ENCODE measurements at places on chromosomes 1 and 21. TPM values are rescaled to one million over a fixed set of nuclear protein-coding genes. Genes with fewer than 3 reads are reported as not detected.

TACSTD2 gene
- polyA plus RNA-seq: 0.47 TPM

DNA sequence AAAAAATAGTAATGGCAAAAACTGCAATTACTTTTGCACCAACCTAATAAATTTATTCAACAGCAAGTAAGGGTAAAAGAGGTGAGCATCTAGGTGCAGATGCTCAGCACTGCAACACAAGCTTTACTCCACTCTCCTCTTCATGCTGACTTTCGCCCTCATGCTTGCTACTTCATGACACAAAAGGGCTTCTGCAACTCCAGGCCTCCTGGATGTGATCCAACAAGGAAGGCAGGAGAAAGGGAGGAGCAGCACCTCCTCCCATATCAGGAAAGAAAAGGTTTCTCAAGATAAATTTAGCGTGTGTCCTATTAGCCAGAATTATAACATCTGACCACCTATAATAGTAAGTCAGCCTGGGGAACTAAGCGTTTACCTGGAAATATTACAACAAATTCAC lies 11.6 kb downstream of the SYF2 start:
- DNase-seq: no peak
- H3K27me3 ChIP-seq: no peaks in the 10 kb centered on the region
- peaks cover 37% of the 10 kb centered on the region for H3K36me3 ChIP-seq
- no peaks in the 10 kb centered on the region for H3K4me1 ChIP-seq

RPF1 gene
- 25.1 TPM for polyA plus RNA-seq

GRCh38 chr1:21814981-21815582 lies 3.0 kb downstream of the LDLRAD2 start:
- DNase-seq: no peak
- no peak overlapping the region for H3K4me3 ChIP-seq
- no peaks in the 10 kb centered on the region for H3K36me3 ChIP-seq
- no peak overlapping the region for H3K27ac ChIP-seq

- H3K4me1 ChIP-seq: no peaks in the 10 kb centered on the region
- DNase-seq: no peak
- H3K27me3 ChIP-seq: no peaks in the 10 kb centered on the region
- no peak overlapping the region for H3K4me3 ChIP-seq
- peaks cover 38% of the 10 kb centered on the region for H3K36me3 ChIP-seq
Measured at GRCh38 chr1:39337067-39337466, 132.6 kb downstream of the MACF1 start.

- no peak overlapping the region for H3K4me3 ChIP-seq
- no peaks in the 10 kb centered on the region for H3K27me3 ChIP-seq
- peaks cover 28% of the 10 kb centered on the region for H3K4me1 ChIP-seq
- peak overlapping the region; percentile 70 for H3K27ac ChIP-seq
Measured at GRCh38 chr1:201511396-201511940, 4.5 kb upstream of the CSRP1 start.

GRCh38 chr1:241213139-241213538 lies 143.9 kb downstream of the RGS7 start:
- no peaks in the 10 kb centered on the region for H3K4me1 ChIP-seq
- no peaks in the 10 kb centered on the region for H3K36me3 ChIP-seq
- no peak overlapping the region for H3K4me3 ChIP-seq
- H3K27me3 ChIP-seq: no peaks in the 10 kb centered on the region

GRCh38 chr1:190328361-190328760 lies 149.3 kb downstream of the BRINP3 start:
- H3K27me3 ChIP-seq: no peaks in the 10 kb centered on the region
- H3K27ac ChIP-seq: no peak overlapping the region
- peaks cover 3% of the 10 kb centered on the region for H3K4me1 ChIP-seq
- no peak for DNase-seq
- no peak overlapping the region for H3K4me3 ChIP-seq
- H3K36me3 ChIP-seq: no peaks in the 10 kb centered on the region

DNA sequence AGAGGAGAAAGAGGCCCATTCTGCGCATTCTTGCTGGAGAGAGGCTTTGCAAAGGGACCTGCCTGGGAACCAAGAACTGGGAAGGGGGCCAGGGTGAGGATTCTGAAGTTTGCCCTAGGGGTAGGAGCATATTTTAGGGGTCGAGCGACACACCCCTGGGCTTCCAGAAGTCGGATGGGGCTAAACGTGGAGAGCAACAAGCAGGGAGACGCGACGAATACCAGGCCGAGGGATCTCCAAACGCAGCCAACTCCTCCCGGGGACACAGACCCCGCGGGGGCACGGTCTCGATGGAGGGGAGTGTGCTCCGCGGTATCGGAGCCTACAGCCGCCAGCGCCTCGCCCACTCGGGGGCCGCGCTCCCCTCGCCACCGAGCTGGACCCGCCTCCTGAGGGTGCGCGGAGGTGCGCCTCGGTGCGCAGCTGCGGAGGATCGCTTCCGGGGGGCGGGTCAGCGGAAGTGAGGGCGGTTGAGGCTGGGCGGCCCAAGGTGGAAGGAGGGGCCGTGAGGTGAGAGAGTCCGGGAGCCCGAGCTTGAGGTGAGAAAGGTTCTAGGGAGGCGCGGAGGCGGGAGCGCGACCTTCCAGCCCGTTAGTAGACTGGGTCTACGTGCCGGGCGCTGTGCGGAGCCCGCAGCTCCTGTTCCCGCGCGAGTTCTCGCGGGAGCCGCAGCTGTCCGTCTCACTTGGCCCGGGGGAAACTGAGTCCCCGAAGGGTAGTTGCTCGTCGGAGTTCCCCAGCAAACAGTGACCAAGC lies at the start of gene MTFR1L:
Gene MTFR1L, plus strand, starts transcription at position 464 of the 756 bp plus-strand sequence. CDS start 3,151 bp downstream, outside the sequence.
- peaks cover 25% of the 10 kb centered on the region for H3K36me3 ChIP-seq
- H3K4me3 ChIP-seq: peak within 1 kb of the TSS; percentile 97
- peaks cover 31% of the 10 kb centered on the region for H3K4me1 ChIP-seq
- no peak for DNase-seq
- peak within 1 kb of the TSS; percentile 97 for H3K27ac ChIP-seq
- H3K27me3 ChIP-seq: no peaks in the 10 kb centered on the region

- DNase-seq: no peak
- no peaks in the 10 kb centered on the region for H3K36me3 ChIP-seq
- H3K4me3 ChIP-seq: no peak overlapping the region
- no peaks in the 10 kb centered on the region for H3K27me3 ChIP-seq
Measured at GRCh38 chr1:97621955-97622354, 298.9 kb downstream of the DPYD start.

ADORA3 gene
- 10.4 TPM for polyA plus RNA-seq

DNA sequence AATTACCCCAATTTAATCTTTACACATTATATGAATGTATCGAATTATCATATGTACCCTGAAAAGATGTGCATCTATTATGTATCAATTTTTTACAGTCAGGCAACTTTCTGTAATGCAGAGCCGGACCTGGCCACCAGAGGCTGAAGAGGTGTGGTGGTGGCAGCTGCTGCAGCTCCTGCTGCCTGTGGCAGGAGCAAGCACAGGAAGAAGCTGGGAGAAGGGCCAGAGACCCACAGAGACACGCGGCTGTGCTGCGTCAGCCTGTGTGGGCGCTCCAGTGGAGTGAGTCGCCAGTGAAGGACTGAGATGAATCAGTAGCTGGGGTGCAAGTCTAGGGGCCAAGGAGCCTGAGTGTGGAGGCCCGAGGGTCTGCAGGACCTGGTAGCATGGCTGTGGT lies 74.3 kb upstream of the COG2 start:
- DNase-seq: no peak
- H3K36me3 ChIP-seq: no peaks in the 10 kb centered on the region
- H3K4me3 ChIP-seq: no peak overlapping the region
- peaks cover 8% of the 10 kb centered on the region for H3K4me1 ChIP-seq
- no peaks in the 10 kb centered on the region for H3K27me3 ChIP-seq
- no peak overlapping the region for H3K27ac ChIP-seq

DNA sequence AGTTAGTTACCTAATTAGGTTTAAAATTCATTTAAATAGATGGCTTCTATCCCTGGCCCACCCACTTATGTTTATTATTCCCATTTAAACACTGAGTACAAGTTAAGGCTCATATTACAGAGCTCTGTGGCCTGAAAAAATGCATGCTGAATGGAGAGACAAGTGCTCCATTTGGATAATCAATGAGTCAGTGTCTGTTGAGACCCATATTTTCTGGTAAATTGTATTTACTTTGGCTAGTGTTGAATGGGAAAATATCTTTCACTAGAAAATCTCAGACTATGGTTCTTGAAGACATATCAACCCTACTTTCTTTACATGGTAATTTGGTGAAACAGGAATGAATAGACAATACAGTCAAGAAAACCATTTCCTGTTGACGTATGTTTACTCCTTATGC lies 356.0 kb downstream of the S1PR1 start:
- no peaks in the 10 kb centered on the region for H3K36me3 ChIP-seq
- no peak for DNase-seq
- H3K4me3 ChIP-seq: no peak overlapping the region
- H3K27me3 ChIP-seq: no peaks in the 10 kb centered on the region
- H3K27ac ChIP-seq: no peak overlapping the region
- no peaks in the 10 kb centered on the region for H3K4me1 ChIP-seq

- H3K36me3 ChIP-seq: peaks cover 3% of the 10 kb centered on the region
- no peaks in the 10 kb centered on the region for H3K4me1 ChIP-seq
- no peak overlapping the region for H3K27ac ChIP-seq
- no peaks in the 10 kb centered on the region for H3K27me3 ChIP-seq
- no peak overlapping the region for H3K4me3 ChIP-seq
Measured at GRCh38 chr1:232452117-232452516, 177.8 kb downstream of the SIPA1L2 start.

ADAMTS5 gene
- polyA plus RNA-seq: 5.7 TPM

C1orf210 gene
- not detected for polyA plus RNA-seq

CNR2 gene
- polyA plus RNA-seq: 0.08 TPM

DNA sequence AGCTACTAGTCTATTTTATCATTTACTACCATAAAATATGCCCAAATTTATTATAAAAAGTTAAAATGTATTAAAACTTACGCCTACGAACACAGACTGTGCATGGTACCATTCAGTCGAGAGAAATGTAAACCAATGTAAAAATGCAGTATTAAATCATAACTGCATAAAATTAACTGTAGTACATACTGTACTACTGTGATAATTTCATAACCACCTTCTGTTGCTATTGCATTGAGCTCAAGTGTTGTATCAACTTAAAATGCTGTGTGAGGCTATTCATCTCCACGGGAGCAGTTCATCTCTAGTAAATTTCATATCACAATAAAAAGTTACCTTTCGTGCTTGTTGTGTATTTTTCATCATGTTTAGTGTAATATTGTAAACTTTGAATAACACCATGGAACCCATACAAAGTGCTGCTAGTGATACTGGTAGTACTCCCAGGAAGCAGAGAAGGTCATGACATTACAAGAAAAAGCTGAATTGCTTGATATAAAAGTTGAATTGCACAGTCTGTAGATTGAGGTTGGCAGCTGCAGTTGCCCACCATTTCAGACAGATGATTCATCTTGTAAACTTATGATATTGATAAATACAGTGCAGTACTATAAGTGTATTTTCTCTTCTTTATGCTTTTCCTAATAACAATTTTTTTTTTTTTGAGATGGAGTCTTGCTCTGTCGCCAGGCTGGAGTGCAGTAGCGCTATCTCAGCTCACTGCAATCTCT lies 19.0 kb upstream of the CENPF start:
- no peak overlapping the region for H3K27ac ChIP-seq
- H3K4me3 ChIP-seq: no peak overlapping the region
- no peaks in the 10 kb centered on the region for H3K27me3 ChIP-seq
- DNase-seq: no peak
- no peaks in the 10 kb centered on the region for H3K4me1 ChIP-seq

DNA sequence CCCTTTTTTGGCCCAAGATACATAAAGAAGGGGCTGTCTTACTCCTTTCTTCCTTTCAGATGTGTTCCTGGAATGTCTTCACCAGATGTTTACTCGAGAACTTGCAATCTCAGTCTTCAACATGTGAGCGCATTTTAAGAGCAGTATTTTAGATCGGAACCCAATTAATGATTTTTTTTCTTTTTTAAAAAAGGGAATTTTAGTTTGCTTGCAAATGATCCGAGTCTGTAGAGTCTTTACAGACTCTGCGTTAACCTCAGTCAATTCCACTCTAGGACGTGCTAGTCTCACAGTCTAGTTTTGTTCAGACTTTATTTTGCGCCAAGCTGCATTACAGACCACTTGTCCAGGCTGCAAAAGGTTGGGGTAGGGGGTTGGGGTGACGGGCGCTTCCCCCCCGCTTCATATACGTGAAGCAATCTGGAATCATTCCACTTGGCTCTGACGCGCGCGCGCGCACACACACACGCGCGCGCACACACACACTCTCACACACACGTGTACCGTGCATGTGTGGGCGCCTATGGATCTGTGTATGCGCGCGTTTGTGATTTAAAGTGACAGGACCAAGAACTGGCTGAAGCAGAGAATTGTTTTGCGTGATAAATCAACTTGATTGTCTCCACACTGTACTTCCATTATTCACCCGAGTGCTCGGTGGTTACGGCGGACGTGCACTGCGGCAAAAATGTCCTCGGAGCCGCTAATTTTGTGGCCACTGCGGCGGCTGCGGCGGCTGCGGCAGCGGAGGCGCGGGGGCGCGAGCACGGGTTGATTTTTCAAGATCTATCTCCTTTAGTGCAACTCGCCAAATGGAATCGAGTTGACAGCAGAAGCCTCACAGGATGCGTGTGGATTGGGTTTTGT lies 25.6 kb upstream of the NFIA start:
- H3K27me3 ChIP-seq: peaks cover 12% of the 10 kb centered on the region
- H3K27ac ChIP-seq: peak overlapping the region; percentile 95
- peaks cover 30% of the 10 kb centered on the region for H3K4me1 ChIP-seq
- H3K36me3 ChIP-seq: no peaks in the 10 kb centered on the region
- peak; percentile 95 for DNase-seq

GRCh38 chr1:30912913-30913652 lies 4.5 kb upstream of the SDC3 start:
- H3K27ac ChIP-seq: no peak overlapping the region
- H3K4me1 ChIP-seq: peaks cover 23% of the 10 kb centered on the region
- no peaks in the 10 kb centered on the region for H3K27me3 ChIP-seq
- H3K36me3 ChIP-seq: no peaks in the 10 kb centered on the region
- no peak for DNase-seq

TPTE gene
- polyA plus RNA-seq: not detected

CLIC6 gene
- polyA plus RNA-seq: 0.19 TPM

DNA sequence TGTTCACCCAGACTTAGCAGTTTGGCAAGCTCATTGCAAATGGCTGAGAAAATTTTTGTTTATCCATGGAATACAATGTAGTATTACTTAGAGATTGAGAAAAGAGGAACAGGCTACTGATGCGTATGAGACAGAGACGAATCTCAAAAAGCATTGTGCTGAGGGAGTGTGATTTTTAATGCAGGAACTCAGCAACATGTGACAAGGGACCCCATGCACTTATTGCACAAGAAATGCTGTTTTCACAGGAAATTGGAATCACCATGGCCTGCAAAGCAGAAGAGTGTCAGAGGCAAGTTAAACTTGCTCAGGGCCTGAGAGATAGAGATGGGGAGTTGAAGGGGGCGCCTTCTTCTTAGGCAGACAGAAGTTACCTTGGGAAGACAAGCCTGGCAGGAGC lies 32.6 kb upstream of the TLR5 start:
- no peaks in the 10 kb centered on the region for H3K27me3 ChIP-seq
- H3K4me1 ChIP-seq: no peaks in the 10 kb centered on the region
- no peak overlapping the region for H3K27ac ChIP-seq
- H3K4me3 ChIP-seq: no peak overlapping the region

ANGPTL3 gene
- 0.18 TPM for polyA plus RNA-seq

GBP5 gene
- 0.20 TPM for polyA plus RNA-seq

- no peak overlapping the region for H3K4me3 ChIP-seq
- DNase-seq: no peak
- no peak overlapping the region for H3K27ac ChIP-seq
- H3K4me1 ChIP-seq: peaks cover 8% of the 10 kb centered on the region
- H3K27me3 ChIP-seq: no peaks in the 10 kb centered on the region
- no peaks in the 10 kb centered on the region for H3K36me3 ChIP-seq
Measured at GRCh38 chr1:60279798-60280197, 206.2 kb upstream of the C1orf87 start.
